ENCODE measurements at places on chromosomes 2 and 18.

GRCh38 chr2:128687565-128687964 is 368.9 kb upstream of the HS6ST1 start:
- no peak for DNase-seq

GRCh38 chr2:160338901-160339685 is 139.0 kb upstream of the ITGB6 start:
- no peak for DNase-seq

DNA sequence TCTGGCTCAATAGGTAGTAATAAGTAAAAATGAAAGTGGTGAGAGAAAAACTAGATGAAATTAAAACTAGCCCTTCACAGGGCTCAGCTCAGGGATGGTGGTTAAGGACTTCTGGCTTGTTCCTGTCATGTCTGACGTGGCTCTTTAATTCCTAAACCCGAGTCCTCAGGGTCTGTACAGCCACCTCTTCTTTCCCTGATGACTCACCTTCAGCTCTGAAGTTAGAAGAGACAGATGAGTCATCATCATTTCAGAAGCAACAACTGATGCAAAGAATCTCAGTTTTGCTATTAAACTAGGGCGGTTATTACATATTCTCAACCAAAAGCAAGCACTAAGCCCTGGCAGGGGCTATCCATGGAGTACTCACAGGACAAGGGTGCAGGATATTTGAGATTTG is 24.0 kb upstream of the ITGB6 start:
- DNase-seq = peak; percentile 11

DNA sequence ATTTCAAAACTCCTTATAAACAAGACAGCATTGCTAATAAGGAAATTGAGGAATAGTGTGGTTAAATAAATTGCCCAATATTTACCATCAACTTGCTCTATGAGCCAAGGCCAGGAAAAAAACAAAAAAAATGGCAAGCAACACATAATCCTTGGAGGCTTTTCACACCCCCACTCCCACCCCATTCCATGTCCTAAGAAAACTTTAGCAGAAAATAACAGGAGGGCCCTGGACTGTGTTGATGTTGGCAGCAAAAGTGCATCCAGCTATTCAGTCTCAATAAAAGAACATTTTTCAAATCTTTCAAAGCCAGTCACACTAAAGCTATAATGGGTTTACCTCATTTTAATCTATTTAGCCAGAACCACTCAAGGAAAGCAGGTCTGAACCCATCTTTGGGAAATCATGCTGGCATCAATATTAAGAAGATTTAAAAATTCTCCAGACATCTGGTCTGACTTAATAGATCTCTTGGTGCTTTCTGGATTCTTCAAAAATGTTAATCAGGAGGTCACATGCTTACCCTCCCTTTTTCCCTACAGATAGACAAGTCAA is 34.6 kb upstream of the STK17B start:
- DNase-seq = no peak

DNA sequence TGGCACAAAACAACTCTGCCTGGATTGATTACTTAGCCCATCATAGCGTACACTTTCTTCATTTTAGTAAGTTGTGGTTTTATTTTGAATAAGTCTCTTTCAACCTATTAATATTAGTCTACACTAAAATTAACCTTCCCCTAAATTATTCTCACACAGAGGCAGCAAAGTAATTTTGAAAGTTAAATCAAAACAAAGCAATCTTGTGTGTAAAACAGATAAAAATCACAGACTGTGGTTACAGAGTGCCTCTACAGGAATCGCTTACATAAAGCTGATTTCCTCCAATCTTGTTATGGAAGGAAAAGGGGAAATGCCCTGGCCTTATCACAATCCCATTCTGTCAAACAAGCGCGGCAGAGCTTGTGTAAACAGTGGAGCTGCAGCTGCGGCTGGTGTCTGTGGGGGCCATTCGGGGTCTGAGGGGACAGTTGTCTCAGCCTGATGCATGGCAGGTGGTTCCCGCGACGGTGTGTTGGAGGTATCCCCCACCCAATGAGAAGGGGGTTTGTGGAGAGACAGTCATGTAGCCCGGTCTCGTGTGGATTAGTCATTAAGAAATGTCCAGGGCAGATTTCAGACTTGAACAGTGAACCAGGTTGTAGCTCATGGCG is 42.1 kb downstream of the BCL2L11 start:
- DNase-seq = peak; percentile 81

DNA sequence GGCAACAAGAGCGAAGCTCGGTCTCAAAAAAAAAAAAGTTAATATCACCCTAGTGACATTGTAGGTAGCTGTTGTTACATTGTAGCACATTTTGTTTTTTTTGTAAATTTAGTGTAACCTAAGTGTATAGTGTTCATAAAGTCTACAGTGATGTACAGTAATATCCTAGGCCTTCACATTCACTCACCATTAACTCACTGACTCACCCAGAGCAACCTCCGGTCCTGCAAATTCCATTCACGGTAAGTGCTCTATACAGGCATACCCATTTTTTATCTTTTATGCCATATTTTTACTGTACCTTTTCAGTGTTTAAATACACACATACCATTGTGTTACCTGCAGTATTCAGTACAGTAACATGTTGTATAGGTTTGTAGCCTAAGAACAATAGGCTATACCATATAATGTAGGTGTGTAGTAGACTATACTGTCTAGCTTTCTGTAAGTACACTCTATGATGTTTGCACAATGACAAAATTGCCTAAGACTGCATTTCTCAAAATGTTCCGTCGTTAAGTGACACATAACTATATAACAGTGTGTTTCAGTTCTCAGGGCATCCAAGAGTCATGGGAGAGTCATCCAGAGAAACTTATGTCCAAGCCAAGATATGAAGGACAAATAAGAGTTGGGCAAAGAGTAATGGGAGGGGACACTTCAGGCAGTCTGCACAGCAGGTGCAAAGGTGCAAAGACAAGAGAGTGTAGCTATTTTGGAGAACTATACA is 68.4 kb downstream of the TANK start:
- DNase-seq = no peak

DNA sequence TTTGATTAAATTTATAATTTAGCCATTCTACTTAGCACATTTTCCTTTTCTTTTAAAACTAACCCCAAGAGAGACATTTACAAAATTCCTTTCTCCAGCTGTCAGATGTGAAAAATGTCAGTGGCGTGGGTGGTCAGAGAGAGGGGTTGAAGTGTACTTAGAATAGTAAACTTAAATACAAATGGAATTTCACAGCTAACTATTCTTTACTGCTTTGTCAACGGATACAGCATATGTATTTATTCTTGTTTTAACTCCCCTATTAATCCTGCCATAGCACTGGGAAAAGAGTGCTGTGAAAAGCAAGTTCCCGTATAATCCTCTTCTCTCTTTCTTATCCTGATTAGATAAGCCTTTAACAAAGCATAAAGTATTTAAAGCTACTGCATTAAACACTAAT is 191.4 kb upstream of the CHAC2 start:
- no peak for DNase-seq

- peak; percentile 69 for DNase-seq
These were observed 680 bp downstream of the CTDSP1 start for GRCh38 chr2:218400167-218400929.

DNA sequence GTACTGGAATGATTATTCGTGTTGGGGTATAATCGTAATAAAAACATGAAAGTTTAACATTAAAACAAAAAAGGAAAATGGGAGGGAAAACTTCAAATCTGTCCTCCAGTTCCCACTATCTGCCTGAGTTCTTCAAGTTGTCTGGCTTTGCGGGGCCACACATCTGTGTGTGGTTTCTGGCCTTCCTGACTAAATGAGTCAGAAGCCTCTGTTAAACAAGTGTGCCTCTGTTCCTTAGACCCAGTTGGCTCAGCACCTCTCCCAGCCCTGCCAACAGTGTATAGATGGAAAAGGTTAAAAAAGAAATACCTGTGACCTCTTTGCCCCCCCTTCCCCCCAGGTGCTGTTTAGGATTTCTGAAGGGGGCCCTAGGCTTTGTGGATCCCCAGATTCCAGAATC is 30.2 kb downstream of the XDH start:
- peak; percentile 6 for DNase-seq

DNA sequence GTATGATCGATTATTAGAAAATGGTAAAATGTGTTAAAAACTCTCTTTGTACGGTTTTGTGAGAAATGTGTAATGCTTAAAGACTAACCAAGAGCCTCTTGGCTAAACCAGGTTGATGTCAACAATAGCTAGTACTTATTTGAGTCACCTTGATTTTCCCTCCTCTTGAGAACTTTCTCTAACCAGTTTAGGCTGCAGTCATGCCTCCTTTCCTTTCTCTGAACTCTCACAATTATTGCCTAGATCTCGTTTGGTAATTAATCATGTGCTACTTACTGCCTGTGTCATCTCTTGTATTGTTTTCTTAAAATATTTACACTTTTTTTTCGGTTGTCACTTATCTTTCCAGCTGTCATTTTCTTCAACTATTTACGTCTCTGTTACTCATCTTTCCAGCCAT is 1.1 kb upstream of the EPC2 start:
- peak; percentile 57 for DNase-seq

Measured in OCI-M1 (cell line).